ENCODE measurements at places on chromosomes 4 and X.

GRCh38 chrX:22177950-22178515 is 94.7 kb upstream of the CBLL2 start:
- DNase-seq: no peak

DNA sequence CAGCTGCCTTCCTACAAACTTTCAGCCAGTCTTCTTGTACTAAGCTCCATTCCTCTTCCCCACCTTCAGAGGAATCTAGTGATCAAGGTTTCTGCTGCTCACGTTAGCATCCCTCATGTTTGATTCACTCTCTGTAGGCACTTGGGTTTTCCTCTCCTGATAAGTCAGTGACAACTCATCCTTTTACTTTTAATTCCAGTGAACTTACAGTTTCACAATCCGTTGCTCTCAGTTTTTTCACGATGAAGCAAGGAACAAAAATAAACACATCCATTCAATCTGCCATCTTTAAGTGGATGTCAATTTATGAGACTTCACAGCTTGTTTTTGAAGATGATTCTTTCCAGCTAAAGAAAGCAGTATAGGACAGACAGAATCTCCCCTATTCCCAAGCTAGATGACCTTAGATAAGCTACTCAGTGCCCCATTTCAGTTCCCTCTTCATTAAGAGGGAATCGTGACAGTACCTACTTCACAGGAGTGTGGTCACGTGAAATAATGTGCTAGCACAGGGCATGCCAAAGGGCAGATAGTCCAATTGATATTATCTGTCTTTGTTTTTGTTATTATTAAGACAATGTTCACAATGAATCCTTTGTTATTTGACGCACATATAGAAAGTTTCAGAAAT is 234.3 kb downstream of the PALLD start:
- no peak for DNase-seq

DNA sequence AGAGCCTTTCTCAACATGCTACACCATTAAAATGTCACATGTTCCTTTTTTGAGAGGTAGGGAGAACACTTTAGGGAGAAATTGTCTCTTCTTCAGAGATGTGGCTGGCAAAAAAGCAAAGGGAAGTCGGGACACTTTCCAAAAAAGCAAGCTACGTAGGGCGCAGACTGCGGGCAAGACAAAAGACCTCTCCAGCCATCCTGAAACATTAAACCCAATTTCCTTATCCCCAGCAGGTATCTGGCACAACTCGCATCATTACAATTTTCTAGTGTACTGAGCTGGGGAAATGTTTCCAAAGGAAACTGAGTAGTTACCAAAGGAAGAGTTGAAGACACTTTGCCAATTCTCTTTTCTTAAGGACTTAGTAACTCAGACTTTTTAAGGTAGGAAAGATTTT is 116.0 kb downstream of the PACRGL start:
- no peak for DNase-seq

GRCh38 chrX:123749643-123750042 is 16.8 kb upstream of the THOC2 start:
- DNase-seq: no peak

DNA sequence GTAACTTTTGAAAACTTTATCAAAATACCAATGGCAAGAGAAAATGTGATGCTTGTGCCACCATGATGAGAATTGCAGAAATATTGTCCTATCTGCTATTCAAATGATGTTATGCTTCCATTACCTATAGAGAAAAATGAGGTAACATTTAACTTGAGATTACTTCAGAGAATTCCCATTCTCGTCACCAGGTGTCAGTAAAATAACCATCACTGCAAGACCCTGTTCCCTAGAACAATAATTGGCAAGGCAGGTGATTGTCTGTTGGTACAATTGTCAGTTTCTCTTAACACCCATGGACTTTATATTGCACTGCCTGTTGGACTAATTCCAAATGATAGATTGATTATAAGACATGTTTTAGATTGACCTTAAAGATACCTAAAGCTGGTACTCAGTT is 179.9 kb downstream of the GABRG1 start:
- DNase-seq: no peak

Measured in stimulated activated CD8-positive, alpha-beta memory T cell treated with anti-CD3 and anti-CD28 coated beads, Interleukin-7, amount 100 ng/mL, for 1 hour (primary cell).